Prostate gland (tissue), 2 donors: ENCODE measurements at places on chromosomes 6 and 20. TPM values are rescaled to one million over a fixed set of nuclear protein-coding genes. Genes with fewer than 3 reads are reported as not detected.
A peak's percentile ranks its signal among the peaks of the same experiment; 100 is the strongest.

Gene CDSN
- total RNA-seq, result 1.5 TPM

Gene CCM2L
- total RNA-seq, result 4.6 TPM

- peak; percentile 56 for DNase-seq
Observed at GRCh38 chr20:37990571-37991151, 42.6 kb downstream of the TTI1 start.

DNA sequence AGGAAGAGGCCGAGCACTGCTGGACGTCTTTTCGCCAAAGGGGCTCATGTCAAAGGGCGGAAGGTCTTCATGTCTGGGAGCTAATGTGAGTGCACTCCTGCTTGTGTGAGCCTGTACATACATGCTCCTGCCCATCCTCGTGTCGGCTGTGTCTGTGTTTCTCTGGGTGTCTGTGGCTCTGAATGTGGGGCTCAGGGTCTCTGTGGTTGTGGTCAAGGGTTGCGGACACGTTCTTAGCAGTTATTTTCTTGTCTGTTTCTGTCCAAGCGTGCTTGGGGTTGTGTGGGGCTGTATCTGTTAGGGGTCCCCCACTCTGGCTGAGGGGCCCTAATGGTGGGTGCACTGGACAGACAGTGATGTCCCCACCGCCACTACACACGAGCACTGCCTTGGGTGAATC is 2.9 kb downstream of the AVP start:
- DNase-seq, result no peak

DNA sequence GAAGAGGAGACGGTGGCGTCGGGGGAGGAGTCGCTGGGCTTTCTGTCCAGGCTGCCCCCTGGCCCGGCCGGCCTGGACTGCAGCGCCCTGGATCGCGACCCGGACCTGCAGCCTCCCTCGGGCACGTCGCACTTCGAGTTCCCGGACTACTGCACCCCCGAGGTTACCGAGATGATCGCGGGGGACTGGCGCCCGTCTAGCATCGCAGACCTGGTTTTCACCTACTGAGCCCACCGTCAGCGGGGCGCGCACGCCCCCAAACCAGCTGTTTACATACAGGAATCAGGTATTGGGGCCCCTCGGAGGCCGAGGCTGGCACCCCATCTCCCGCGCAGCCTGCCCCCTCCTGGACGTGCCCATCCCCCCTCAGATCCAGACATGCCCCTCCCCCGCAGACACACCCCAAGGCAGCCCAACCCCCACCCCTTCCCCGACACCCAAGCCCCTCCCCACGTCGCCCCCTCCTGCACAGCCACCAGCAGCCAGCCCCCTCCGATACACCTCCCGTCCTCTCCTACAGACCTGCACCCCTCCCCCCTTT is 1.4 kb downstream of the SOX12 start:
- DNase-seq, result peak; percentile 23

Gene C20orf144
- total RNA-seq, result 0.91 TPM

Gene OPRL1
- total RNA-seq, result 1.5 TPM

Gene GABBR1
- total RNA-seq, result 19.4 TPM

- no peak for DNase-seq
Observed at GRCh38 chr6:104123227-104123626, 736.5 kb downstream of the HACE1 start.

Gene ID1
- total RNA-seq, result 514 TPM

- DNase-seq, result no peak
Observed at GRCh38 chr20:57308451-57309271, 20.9 kb upstream of the SPO11 start.

DNA sequence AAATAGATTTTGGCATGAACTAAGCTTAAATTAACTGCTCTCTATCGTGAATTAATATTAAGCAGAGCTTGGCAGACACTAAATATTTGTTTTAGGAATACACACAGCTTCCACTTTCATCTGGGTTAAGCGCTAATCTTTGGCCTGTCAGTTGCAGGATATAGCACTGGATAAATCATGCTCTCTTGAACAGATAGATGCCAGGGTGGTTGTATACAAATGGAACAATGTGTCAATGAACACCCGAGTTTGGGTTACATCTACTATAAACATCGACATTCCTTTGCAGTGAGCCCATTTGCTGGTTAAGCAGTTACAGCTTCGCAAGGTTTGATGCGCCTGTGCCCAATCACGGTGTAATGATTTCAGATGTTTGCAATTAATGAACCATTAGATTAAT is 338.2 kb upstream of the ZFP64 start:
- no peak for DNase-seq

Gene GTSF1L
- not detected for total RNA-seq

Gene GABRR1
- not detected for total RNA-seq

DNA sequence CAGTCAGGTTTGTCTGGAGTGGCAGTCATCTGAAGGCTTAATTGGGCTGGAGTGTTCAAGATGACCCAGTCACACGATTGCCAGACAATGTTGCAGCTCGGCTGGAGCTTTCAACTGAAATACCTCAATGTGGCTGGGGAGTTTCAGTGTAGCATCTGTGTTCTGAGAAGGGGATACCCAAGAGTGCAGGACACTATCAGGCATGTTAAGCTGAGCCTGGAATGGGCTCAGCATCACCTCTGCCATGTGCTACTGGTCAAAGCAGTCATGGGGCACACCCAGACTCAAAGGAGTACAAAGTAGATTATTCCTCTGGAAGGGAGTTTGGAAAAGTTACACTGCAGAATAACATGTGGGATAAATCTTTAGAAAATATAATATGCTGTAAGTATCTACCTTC is 363.9 kb downstream of the KIF16B start:
- no peak for DNase-seq

DNA sequence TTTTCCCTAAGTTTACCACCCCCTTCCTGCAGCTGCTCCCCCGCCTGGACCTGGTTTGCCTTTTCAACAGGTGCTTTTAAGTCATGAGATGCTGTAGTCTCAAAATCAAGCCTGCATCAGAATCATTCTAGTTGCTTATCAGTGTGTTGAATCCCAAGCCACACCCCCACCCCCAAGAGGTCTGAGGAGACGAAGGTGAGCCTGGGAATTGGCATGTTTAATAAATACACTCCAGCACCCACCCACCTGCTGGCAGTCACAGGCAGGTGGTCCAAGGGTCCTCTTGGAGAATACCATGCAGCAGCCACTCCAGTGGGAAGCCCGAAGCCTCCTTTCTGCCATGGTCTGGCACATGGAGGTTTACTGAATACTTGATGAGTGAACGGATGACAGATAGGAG is 1.1 kb upstream of the ADIG start:
- no peak for DNase-seq

DNA sequence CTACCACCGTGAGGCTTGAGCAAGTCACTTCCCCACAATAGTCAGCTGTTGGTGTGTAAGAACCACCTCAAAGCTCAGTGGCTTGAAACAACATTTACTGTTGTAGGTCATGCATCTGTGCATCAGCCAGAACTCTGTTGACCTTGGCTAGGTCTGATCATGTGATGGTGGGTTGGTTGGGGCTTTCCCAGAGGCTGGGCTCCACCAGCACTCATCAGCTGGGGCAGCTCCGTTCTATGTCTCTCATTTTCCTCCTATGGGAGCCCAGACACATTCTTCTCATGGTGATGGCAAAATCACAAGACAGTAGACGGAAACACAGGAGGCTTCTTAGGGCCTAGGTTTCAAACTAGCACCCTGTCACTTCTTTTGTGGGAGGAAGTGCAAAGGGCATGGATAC is 42.8 kb upstream of the PSMF1 start:
- no peak for DNase-seq

Gene RSPO3
- 1.9 TPM for total RNA-seq

GRCh38 chr6:24529985-24530384 is 35.2 kb downstream of the ALDH5A1 start:
- no peak for DNase-seq

Gene CYP21A2
- total RNA-seq, result 2.7 TPM

GRCh38 chr20:10074513-10074912 is 39.7 kb downstream of the ANKEF1 start:
- no peak for DNase-seq

GRCh38 chr20:23446505-23446904 is 6.2 kb downstream of the CST11 start:
- no peak for DNase-seq

DNA sequence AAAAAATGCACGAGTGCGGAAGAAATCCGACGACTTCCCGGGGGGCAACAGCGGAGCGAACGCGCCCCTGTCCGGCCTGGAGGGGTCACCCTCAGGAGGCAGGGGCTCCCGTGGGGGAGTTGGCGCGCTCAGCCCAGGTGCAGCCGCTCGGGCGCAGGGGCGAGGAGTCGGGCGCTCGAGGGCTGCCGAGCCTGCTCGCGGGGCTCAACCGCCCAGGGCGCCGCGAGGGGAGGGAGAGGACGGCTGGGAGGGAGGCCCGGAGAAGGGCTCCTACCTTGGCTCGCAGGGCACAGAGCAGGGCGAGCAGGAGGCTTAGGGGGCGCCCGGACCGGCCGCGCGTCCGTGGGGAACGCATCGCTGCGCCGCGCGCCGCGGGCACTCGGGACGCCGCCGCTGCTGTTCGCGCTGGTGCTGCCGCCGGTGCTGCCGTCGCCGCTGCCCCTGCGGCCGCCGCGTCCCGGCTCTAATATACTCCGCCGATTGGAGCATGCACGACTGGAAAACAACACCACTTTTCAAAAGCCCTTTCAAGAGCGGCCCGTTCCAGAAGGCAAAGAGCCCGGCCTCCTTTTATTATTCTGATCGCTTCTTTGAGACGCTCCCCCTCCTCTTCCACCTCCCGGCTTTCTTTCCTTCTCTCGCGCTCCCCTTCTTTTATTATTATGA is 490 bp downstream of the JAG1 start:
- no peak for DNase-seq

Gene FRS3
- 5.9 TPM for total RNA-seq

DNA sequence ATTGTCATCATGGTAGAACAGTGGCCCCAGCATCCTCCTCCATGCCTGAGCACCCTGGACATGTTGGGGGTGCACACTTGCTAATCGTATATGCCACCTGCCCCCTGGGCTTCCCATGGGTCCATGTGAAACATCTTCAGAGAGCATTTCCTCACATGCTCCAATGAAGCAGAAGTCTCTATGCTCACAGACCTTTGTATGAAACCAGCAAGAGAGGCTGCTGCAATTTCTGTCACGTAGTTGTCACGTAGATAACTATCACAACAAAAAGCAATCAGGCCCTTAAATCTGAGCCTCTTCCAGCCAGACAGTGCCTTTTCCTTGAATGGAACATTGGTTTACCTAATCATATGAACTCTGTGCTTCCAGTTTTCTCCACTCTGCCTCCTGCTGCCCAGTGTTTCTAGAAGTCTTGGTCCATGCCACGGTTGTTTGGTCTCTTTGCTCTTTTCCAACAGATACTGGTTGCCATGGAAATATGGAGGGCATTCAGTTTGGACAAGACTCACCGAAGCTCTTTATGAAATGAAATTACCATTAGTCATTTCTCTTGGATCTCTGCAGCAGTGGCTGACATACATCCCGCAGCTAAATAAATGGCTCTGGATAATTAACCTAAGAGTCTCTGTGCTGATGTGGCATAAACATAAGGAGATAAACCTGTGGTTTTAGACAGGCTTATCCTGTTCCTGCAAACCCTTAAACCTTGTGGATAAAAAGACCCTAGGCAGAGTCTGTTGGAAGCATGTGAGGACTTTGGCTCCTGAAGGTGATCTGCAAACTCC is 172.8 kb upstream of the SYNDIG1 start:
- DNase-seq, result no peak

DNA sequence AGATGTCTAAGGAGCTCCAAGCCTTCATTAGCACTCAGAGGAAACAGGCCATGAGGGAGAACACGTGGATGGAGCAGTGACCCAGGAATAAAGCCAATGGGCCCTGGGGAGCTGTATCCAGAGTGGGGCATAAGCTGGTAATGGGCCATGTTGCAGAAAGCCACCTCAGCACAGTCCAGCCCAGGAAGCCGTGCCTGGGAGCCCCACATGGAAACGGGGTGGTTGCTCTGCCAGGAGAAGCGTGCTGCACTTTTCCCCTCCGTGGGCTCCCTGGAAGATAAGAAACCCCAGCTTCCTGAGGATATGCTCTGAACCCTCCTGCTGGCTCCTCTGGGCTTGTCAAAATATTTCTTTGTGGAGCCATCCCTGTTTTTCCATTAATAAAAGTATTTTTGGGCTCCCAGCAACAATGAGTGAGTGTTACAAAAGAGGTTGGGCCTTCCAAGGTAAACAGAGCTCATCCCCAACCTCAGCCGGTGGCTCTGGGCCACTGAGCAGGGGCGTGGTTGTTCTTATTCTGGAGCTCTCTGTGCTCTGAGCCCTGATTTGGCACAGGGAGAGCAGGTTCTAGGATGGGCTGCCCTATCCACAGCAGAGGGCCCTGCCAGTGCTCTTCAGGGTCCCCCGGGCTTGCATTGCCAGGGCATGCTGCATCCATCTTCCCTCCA is 31.2 kb upstream of the NFATC2 start:
- DNase-seq, result peak; percentile 29

GRCh38 chr6:70706491-70707123 is 38.9 kb downstream of the SMAP1 start:
- DNase-seq, result no peak

DNA sequence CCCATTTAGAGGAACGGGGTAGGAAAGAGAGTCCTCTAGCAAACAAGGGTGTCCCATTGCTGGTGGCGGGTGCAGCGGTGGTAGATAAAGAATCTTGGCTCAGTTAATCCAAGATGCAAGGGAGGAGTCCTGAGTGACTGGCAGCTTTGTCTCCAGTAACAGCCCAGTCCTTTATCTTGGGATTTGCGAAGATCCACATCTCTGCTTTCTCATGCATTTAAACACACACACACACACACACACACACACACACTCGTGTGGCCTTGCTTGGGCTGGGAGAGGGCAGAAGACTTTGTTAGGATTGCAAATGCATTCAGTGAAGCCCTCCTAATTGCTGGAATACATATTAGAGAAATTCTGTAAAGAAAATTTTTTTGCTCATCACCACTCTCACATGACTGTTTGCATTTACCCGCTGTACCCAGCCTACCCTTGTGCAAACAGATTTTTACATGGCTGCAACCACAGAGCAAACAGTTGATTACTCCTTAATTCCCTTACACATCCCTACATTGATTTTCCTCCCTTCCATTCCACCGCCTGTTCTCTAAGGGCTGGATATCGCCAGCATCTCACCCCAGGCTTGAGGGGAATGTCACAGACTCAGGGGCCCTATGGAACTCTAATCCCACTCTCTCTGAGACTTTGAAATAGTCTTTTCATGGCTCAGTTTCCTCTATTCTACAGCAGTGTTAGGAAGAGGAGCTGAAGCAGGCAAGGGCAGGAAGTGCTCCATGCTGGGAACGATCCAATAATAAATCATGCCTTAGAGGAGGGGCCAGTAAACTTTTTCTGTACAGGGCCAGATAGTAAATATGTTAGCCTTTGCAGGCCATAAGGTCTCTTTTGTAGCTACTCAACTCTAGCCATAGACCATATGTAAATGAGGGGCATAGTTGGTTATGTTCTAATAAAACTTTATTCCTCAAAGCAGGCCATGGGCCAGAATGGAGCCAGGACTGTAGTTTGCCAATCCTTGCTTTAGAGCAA is 3.5 kb downstream of the C6orf132 start:
- peak; percentile 47 for DNase-seq

- no peak for DNase-seq
Observed at GRCh38 chr6:166335378-166336302, 6.7 kb downstream of the SFT2D1 start.

GRCh38 chr20:44057698-44058675 is 129.0 kb downstream of the JPH2 start:
- no peak for DNase-seq
